ENCODE measurements at places on chromosomes 7 and 10.

DNA sequence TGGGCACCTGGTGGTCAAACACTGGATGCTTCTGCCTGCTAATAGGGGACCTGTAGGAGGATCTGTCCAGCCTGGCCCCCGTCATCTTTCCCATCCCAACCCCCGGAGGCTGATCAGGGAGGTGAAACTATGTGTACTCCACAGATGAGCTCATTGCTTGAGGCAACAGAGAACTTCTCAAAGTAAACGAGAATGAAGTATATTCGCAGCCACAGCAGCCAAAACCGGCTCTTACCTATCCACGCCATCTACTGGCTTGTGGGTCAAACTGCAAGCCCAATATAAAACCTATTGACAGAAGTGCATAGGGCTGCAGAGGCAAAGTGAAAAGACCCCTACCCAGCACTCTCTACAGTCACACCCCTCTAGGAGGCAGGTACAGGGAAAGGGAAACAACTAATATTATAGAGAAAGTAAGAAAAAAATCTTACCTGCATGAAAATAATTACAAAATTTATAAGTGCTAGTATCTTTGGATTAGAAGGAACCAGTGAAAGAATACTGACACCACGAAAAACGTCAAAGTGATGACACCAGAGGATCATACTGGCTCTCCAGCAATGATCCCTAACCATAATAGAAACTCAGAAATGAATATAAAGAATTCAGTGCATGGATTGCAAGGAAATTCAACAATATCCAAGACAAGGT is 973.5 kb downstream of the ANKRD7 start:
- peak; percentile 89 for ATAC-seq

- ATAC-seq = no peak
Observed at GRCh38 chr7:44308596-44309270, 16.7 kb downstream of the CAMK2B start.

GRCh38 chr10:16712883-16713282 is 104.3 kb downstream of the RSU1 start:
- ATAC-seq = no peak

DNA sequence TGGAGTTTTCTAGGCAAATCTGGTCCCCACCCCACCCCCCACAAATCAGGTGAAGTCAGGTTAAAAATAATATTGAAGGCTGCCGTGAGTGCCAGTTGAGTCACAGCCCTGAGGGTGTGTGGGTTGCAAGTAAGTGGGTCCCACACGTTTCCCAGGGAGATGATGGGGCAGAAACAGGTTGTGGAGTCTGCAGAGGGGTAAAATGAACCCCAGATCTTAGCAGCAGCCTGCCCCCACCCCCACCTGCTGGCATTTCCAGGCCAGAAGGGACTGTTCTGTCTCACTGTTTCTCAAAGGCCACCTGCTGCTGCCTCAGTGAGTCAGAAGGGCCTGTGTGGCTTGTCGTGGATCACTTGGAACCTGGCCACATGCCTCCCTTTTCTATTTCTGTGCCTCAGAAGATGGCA is 59.8 kb upstream of the SMNDC1 start:
- ATAC-seq = peak; percentile 37

GRCh38 chr10:110279407-110279986 is 25.2 kb downstream of the SMNDC1 start:
- peak; percentile 75 for ATAC-seq

DNA sequence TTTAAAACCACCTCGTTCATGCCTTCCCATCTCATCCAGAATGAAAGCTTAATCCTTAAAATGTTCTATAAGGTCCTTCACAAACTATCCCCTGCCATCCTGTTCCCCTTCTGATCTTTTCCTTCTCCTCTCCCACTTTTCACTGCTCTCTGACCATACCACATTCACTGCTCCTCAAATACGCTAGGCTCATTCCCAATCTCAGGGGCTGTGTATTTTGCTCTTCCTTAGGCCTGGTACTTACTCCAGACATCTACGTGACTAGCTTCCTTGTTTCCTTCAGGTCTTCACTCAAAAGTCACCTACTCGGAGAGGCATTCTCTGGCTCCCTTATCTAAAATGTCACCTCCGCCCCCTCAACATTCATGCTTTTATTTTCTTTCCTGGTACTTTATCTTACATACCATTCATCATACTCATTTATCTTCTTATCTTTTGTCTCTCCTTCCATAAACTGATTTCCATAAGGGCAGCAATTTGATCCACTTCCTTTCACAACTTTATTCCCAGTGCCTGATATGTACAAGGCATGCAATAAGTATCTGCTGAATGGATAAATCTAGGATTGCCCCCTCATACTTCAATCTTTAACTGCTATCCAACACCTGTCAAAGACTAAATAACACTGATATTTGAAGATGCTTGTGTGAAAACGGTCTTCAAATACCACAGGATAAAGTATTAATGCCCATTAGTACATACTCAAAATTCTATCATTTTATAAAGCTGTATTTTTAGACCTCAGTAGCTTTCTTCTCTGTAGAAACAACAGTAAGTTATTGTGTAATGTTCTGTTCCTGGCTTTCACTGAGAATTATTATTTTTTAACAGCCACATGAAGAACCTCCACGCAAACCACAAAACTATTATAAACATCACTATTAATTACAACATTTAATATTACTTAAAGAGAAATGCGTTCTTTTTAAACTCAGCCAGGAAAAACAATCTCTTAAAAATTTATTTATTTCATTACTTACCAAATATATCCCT is 27.0 kb downstream of the JMJD1C start:
- no peak for ATAC-seq

- ATAC-seq = peak; percentile 77
Observed at GRCh38 chr7:108311446-108312168, 144.6 kb downstream of the NRCAM start.

- ATAC-seq = no peak
Observed at GRCh38 chr10:114071178-114071577, 27.5 kb downstream of the ADRB1 start.

Data from esophagus mucosa (tissue), 1 donor.